ENCODE measurements at places on chromosomes 1 and 21. TPM values are rescaled to one million over a fixed set of nuclear protein-coding genes. Genes with fewer than 3 reads are reported as not detected.

DNA sequence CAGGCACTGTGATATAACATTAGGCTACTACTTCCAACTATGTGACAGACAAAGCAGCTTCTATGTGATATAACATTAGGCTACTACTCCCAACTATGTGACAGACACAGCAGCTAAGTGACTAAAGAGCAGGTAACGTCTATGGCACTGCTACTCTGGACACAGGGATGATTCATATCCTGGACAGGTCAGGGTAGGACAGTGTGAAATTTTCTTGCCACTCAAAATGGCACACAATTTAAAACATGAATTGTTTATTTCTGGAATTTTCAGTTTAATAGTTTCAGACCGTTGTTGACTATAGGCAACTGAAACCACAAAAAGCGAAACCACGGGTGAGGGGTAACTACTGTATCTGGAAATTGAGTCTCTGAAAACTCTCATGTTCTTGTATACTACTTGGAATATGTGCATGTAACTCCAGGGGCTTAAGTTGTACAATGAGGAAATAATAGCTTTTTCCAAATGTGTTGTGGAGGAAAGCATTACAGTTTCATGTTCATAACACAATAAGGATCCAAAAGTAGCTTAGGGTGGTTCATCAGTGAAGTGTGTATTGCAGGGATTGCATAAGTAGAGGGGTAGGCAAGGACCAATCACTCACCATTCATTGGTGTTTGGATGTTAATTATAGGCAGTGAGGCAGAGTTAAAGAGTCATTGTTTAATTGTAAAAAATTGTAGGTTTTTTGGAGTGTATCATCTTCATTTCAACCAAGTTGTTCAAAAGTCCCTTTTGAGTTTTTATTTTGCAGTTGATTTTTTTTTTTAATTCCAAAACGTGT lies 5.3 kb downstream of the DTL start:
- DNase-seq = no peak

GRCh38 chr1:77759071-77760028 lies at the start of gene USP33:
Gene USP33 (minus strand): TSS chr1:77759852. CDS start chr1:77741697, 18,155 bp downstream.
- DNase-seq = peak; percentile 76

GRCh38 chr1:243841507-243841906 lies 8.5 kb downstream of the AKT3 start:
- no peak for DNase-seq

GRCh38 chr1:42152907-42153600 lies at the start of gene GUCA2B:
Gene GUCA2B (plus strand): TSS chr1:42153410. CDS start chr1:42153451, 41 bp downstream.
- DNase-seq = no peak

DNA sequence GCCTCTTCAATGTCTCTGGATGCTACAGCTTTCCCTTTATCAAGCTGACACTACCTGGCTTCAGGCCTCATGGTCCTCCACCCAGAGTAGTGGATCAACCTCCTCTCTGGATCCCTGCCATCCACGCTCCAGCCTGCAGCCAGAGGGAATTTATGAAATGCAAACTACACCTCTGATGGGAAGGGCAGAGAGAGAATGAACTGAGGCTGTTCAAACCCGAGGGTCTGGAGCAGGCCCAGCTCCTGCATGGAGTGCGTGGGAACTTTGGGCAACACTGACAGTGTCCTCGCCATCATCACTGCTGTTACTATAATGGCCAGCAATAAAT lies 157.8 kb downstream of the TRABD2B start:
- no peak for DNase-seq

DNA sequence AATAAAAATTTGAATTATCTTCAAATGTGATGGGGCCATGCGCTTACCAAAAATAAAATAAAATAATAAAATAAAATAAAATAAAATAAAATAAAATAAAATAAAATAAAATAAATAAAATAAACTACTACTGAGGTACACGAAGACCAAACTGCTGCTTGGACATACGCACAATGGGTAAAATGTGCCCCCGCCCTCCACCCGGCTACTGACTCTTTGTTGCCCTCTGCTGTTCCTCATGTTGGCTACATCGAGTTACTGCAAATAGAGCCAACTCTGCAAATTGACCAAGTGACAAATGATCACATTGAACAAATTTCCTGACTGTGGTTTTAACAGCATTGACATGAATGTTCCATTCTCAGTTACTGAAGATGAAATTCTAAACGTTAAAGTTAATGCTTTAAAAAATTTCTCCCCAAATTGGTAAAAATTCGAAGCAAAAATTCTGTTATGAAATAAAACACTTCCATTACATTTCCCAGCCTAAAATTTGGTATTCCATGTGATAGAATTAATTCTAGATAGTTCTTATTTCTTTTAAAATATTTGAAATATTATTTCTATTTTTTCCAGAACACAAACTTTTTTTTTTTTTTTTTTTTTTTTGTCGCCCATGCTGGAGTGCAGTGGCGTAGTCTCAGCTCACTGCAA lies 18.8 kb upstream of the MAP1LC3C start:
- peak; percentile 77 for DNase-seq

DNA sequence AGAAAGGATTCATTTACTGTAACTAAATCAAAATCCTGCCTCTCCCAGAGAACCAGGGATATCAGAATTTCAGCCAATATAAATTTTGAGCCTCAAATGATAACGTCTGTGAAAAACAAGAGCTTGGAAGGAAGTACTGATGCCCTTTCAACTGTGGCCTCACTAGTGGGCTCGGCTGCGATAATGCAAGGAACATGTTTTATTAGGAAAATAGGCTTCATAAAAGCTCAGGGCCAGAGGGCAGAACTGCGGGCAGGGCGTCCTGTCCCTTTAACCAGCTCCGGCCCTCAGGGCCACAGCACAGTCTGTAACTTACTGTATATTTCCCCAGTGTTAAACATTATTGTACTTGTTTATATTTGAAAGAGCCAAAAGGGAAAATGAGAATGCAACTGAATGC lies 122.0 kb downstream of the PEX14 start:
- no peak for DNase-seq

DNA sequence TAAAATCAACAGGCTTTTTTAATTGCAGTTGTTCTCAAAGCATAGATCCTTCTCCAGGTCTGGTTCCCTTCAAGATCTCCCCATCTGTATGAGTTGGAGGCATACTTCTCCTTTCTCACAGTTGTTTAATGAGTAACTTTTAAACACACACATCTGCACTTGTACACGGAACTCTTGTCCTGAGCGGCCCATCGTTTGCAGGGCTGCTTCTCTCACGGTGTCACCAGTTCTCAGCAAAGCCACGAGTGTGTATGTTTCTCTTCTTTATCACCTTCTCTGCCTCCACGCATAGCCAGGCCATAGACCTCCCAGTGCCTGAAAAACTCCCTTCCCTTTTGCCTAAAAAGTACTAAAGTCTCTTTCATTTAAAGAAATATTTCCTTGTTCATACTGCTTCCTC lies 68.7 kb upstream of the ROR1 start:
- DNase-seq = no peak

DNA sequence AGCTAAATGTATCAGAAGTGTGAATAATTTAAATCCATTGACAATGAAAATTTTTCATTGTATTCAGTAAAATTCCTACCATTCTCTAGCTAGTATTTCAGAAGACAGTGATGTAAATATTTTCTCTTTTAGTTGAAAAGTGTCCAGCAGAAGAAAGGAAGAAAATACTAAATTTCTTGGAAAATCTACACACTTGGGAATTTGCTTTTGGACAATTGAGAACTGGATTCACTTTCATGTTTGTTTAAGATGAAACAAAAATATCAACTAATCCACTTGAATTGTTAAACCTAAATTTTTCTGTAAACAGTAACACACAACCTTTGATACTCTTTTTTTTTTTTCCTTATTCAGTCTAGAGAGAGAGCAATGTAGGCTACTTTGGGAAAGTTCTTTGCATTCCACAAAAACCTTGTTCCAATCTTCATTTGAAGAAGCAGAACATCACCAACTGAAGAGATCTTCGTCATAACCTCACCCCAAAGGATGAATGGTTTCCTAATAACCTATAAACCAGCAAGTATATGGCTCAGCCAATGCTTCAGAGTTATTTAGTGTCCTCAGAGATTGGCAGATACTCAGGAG lies 155.1 kb upstream of the GORAB start:
- no peak for DNase-seq

GRCh38 chr21:44496564-44497550 lies 41.5 kb downstream of the LRRC3 start:
- no peak for DNase-seq

DNA sequence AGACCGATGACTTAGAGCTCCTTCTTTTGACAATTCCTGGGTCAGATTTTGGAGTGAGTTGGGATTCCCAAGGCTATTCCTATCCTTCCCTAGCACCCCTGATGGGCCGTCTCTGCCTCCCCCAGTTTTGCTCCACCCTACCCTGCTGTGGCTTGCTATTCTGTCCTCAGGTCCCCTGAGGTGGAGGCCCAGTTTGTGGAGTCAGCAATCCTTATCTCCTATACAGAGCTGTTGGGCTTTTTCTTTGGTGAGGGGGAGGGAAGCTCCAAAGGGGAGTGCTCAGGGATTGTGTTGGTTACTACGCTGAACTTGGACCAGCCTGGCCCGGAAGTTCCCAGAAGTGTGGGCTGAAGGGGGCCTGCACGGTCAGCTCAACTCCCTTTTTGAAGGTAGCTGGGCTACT lies 7.6 kb downstream of the SESN2 start:
- DNase-seq = no peak

GRCh38 chr1:221939607-221940006 lies 197.7 kb upstream of the DUSP10 start:
- no peak for DNase-seq

GRCh38 chr1:175834597-175834996 lies 91.2 kb upstream of the TNR start:
- DNase-seq = no peak

Gene LRP8
- 2.2 TPM for total RNA-seq

Gene NBPF6
- not detected for total RNA-seq

Gene VHLL
- total RNA-seq = not detected

Gene CNIH3
- 0.33 TPM for total RNA-seq

Gene TMEM61
- not detected for total RNA-seq

Gene INAVA
- not detected for total RNA-seq

Gene CHI3L1
- total RNA-seq = 9.4 TPM

Gene PTGS2
- 1.9 TPM for total RNA-seq

Gene KRTAP11-1
- total RNA-seq = not detected

Gene INSRR
- not detected for total RNA-seq

Gene F13B
- total RNA-seq = not detected
